ENCODE measurements at places on chromosomes 3 and 15.

DNA sequence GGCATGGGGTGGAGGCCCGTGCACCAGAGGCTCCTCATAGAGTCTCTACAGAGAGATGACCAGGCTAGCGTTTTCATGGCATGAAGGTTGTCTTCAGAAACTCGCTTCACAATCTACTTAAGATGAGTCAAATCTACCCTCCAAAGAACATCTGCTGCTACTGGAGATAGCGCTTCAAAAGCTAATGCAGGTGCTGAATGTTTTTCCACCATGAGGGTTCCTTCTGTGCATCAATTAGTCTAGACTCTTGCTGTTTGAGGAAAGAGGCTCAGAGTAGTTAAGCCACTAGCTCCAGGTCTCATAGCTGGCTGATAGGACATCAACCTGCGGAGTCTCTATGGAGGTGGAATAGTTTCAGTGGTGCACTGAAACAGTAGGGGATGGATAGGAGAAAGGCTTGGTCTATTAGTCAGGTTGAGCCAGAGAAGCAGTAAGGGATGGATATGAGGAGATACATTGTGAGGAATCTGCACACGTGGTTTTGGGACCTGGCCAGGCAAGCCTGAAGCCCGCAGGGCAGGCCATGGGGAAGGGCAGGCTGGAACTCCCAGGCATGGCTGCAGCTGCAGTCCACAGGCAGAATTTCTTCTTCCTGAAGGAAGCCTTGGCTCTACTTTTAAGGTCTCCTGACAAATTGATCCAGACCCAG lies 117.5 kb downstream of the APBA2 start:
- no peak for DNase-seq

GRCh38 chr3:160747422-160747821 lies 8.6 kb upstream of the PPM1L start:
- DNase-seq = no peak

GRCh38 chr3:101858464-101859030 lies 9.2 kb downstream of the NFKBIZ start:
- DNase-seq = no peak

GRCh38 chr3:186843039-186843432 lies 526 bp downstream of the ADIPOQ start:
- no peak for DNase-seq

DNA sequence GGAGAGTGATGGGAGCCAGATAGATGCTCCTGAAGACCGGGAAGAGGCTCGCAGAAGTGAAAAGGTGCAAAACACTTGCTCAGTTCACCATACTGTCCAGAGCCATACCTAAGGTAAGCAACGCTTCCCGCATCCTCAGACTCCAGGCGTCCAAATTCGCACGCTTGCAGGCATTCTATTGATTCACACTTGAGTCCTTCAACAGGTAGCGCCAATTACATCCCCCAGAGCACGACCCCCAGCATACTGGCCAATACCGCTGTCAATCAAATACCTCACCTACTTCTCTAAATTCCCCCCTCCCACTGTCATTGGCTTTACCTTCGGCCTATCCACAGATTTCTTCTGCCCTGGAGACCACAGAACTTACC lies 361 bp upstream of the STXBP5L start:
- no peak for DNase-seq

GRCh38 chr3:69830147-69830546 lies 90.9 kb downstream of the MITF start:
- DNase-seq = no peak

- DNase-seq = no peak
Measured at GRCh38 chr3:177565981-177566380, 368.7 kb upstream of the TBL1XR1 start.

GRCh38 chr3:195856410-195857084 lies 44.8 kb upstream of the MUC4 start:
- no peak for DNase-seq

- DNase-seq = no peak
Measured at GRCh38 chr3:54133196-54133595, 10.8 kb downstream of the CACNA2D3 start.

GRCh38 chr3:71887256-71887655 lies 102.3 kb upstream of the PROK2 start:
- DNase-seq = no peak

GRCh38 chr3:181329024-181329423 lies 339.5 kb upstream of the DNAJC19 start:
- DNase-seq = no peak
